HepG2 (cell line): ENCODE measurements at places on chromosomes 1 and 21. TPM values are rescaled to one million over a fixed set of nuclear protein-coding genes. Genes with fewer than 3 reads are reported as not detected.

PADI6 gene
- not detected in 2 replicates for polyA plus RNA-seq

URB1 gene
- 4.5 and 5.8 TPM in 2 replicates for polyA plus RNA-seq

LAD1 gene
- polyA plus RNA-seq = 10.8 and 16.3 TPM in 2 replicates

CR1L gene
- polyA plus RNA-seq = not detected in 2 replicates

ANGEL2 gene
- polyA plus RNA-seq = 11.8 and 12.3 TPM in 2 replicates

IFI44 gene
- polyA plus RNA-seq = not detected in 2 replicates

APOBEC4 gene
- polyA plus RNA-seq = not detected in 2 replicates

C8A gene
- 10.5 and 13.9 TPM in 2 replicates for polyA plus RNA-seq

CADM3 gene
- not detected in 2 replicates for polyA plus RNA-seq

NBPF6 gene
- not detected in 2 replicates for polyA plus RNA-seq

AMY1A gene
- not detected in 2 replicates for polyA plus RNA-seq

MPZ gene
- polyA plus RNA-seq = 24.6 and 26.7 TPM in 2 replicates

MAN1C1 gene
- 0.18 and 0.39 TPM in 2 replicates for polyA plus RNA-seq

SDHC gene
- polyA plus RNA-seq = 199 and 229 TPM in 2 replicates

CDKN2C gene
- polyA plus RNA-seq = 5.1 and 7.8 TPM in 2 replicates

KRTAP6-3 gene
- not detected in 2 replicates for polyA plus RNA-seq

RIMS3 gene
- polyA plus RNA-seq = 2.1 and 3.4 TPM in 2 replicates

ANKRD45 gene
- polyA plus RNA-seq = not detected in 2 replicates

NOS1AP gene
- 1.9 and 2.0 TPM in 2 replicates for polyA plus RNA-seq

DMRTA2 gene
- 0.03 TPM in 1 of 2 replicates, not detected in the other for polyA plus RNA-seq

SERTAD4 gene
- not detected in 2 replicates for polyA plus RNA-seq

C1orf87 gene
- not detected in 2 replicates for polyA plus RNA-seq

AIRE gene
- not detected in 2 replicates for polyA plus RNA-seq

PLA2G5 gene
- polyA plus RNA-seq = not detected in 2 replicates

HIVEP3 gene
- polyA plus RNA-seq = 0.01 and 0.05 TPM in 2 replicates

OR2M3 gene
- polyA plus RNA-seq = not detected in 2 replicates

CHI3L2 gene
- 0.46 and 0.65 TPM in 2 replicates for polyA plus RNA-seq

HSPB7 gene
- 0.10 and 0.20 TPM in 2 replicates for polyA plus RNA-seq

COL16A1 gene
- polyA plus RNA-seq = 4.3 and 5.1 TPM in 2 replicates

LORICRIN gene
- not detected in 2 replicates for polyA plus RNA-seq
